PC-3 (cell line): ENCODE measurements at places on chromosomes 6 and 20.

DNA sequence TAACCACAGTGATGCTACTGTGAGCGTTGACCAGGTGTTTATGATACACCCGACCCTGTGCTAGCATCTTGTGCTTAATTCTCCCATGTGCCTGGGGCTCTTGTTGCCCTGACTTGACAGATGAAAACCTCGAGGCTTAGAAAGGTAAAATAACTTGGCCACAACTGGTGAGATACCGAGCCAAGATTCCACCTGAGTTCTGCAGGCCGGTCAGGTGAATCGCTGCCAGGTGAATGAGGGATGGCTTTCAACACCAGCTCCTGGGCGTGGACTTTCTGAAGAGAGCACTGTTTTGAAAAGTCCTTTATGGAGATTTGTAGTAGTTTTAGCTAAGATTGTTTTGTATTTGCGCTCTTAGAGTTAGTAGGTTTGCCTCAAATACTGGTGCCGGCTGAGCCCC lies 12.2 kb upstream of the ZNF831 start:
- no peak for DNase-seq

DNA sequence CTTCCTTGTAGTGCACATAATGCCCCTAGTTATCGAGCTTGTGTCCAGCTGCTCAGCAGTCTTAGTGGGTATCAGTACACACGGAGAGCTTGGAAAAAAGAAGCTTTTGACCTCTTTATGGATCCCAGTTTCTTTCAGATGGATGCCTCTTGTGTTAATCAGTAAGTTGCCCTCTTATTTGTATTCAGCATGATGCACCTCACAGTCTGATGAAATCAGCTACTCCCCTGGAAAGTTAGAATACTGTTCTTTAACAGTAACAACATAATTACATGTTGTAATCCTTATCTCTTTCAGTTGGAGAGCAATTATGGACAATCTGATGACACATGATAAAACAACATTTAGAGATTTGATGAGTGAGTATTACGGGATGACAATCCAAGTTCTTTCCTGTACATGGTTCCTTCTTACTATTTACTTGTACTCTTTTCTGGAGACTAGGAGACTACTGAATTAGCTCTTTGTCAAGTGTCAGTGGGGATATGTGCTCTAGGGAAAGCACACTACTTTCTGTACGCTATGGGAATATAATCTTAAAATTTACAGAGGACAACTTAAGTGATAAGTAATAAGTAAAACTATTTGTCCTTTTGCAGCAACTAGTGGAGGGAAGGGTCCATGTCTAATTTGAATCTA lies 39.1 kb downstream of the PGM3 start:
- no peak for DNase-seq

- peak; percentile 54 for DNase-seq
Observed at GRCh38 chr6:143727035-143727434, 49.3 kb downstream of the PHACTR2 start.

DNA sequence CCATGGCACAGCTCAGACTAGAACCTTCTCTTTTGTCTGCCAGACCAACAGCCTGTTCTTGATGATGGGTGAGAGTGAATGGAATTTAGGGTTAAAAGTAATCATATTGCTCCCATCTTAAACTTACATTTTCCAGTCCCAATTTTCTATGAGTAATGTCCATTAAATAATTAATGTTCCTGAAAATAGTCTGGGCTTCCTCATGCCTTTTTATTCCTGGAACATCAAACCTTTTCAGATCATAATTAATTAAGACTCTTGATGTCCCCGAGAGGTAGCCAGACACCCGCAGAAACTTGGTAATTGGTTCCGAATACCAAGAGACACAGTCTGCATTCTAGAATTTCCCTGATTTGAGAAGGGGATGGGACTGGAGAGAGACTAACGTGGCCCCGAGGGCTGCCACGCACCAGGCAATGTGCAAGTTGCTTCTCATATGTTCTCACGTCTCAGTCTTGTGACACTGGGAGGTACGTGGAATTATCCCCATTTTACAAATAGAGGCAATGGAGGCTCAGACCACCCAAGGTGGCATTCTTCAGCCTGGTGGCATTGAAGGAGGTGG lies 78.6 kb upstream of the TOX2 start:
- no peak for DNase-seq

DNA sequence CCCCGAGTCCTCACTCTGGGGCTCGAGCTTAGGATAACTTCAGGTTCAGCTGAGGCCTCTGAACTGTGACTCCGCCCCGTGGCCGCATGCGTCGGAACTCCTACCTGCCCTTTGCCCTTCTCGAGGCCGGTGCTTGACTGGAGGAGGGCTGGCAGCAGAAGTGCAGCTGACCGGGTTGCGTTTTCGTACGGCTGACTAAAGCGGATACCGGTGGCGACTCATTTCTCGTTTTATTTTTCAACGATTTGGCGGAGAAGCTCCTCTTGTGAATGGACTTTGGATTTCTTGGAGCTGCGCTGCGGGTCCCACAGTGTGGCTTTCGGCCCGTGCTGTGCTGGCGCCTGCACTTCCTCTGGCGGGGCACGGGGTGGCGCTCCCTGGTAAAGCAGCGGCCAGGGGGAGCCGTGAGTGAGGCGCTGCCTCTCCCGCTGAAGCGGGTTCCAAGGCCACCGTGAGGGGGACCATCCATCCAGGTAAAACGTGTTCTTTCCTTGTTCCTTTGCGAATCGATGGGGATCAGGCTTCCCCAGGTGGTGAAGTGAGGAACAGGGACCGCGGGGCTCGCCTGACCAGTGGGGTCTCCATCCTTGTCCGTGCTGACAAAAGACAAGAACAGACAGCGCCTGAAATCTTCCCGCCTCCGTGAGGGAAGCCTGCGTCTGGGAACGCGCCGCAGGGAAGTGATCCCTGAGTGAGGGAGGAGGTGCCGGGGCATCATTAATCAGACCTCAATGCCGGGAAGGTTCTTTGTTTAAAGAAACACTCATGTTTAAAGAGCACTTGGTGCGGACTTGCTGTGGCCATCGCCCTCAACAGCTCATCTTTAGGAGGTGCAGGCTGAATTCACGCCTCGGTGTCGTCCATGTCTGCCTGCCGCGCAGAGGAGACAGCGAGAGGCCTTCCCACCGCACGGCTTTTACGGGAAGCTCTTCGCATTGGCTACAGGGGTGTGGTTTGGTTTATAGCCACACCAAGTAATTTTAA lies 38.8 kb downstream of the ERMARD start:
- DNase-seq: peak; percentile 65

GRCh38 chr20:51767867-51768758 lies at the start of gene ATP9A:
ATP9A (minus strand) TSS chr20:51768390; CDS start chr20:51768369, 21 bp downstream.
- peak; percentile 49 for DNase-seq

GRCh38 chr20:35306931-35307517 lies 14.8 kb upstream of the FAM83C start:
- DNase-seq: peak; percentile 68

DNA sequence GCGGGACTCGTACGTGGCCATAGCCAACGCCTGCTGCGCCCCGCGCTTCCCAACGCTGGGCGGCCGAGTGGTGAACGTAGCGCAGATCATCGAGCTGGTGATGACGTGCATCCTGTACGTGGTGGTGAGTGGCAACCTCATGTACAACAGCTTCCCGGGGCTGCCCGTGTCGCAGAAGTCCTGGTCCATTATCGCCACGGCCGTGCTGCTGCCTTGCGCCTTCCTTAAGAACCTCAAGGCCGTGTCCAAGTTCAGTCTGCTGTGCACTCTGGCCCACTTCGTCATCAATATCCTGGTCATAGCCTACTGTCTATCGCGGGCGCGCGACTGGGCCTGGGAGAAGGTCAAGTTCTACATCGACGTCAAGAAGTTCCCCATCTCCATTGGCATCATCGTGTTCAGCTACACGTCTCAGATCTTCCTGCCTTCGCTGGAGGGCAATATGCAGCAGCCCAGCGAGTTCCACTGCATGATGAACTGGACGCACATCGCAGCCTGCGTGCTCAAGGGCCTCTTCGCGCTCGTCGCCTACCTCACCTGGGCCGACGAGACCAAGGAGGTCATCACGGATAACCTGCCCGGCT lies 3.4 kb downstream of the SLC32A1 start:
- no peak for DNase-seq

GRCh38 chr6:5164092-5164491 lies 79.0 kb downstream of the PPP1R3G start:
- no peak for DNase-seq

GRCh38 chr20:36202891-36203338 lies 33.4 kb upstream of the AAR2 start:
- DNase-seq: peak; percentile 67

GRCh38 chr20:38523697-38524096 lies 51.1 kb downstream of the RALGAPB start:
- peak; percentile 69 for DNase-seq

DNA sequence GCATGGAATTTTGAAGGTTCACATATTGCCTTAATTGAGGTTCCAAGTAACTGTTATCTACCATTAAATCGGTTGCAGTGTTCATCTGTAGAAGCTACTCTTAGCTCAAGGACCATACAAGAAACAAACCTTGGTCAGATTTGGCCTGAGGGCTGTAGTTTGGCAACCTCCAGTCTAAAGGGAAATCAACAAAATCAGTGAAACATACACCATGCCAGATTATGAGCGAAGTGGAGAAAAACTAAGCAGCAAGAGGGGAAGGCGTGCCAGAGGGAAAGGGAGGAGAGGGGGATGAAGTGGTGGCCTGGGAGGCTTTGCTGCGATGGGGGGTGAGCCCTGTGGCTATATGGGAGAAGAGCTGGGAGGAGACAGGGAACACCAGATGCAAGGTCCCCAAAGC lies 8.8 kb upstream of the SNAI1 start:
- DNase-seq: no peak

DNA sequence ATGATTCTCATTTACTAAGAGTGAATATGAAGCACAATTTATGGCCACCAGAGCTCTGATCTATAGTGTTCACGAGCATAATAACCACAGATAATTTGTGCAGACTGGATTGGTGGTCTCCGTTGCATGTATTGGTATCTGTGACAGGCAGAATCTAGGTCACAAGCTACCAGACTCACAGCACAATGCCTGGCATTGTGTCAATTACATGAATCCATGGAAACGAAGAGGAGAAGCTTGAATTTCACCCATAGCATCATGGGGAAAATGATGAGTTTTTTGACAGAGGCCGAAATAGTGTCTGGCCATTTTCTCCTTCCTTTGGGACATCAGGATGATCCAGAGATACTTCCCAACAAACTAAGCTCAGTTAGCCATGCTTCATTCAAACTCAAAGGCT lies 52.3 kb upstream of the TMEM170B start:
- DNase-seq: no peak

DNA sequence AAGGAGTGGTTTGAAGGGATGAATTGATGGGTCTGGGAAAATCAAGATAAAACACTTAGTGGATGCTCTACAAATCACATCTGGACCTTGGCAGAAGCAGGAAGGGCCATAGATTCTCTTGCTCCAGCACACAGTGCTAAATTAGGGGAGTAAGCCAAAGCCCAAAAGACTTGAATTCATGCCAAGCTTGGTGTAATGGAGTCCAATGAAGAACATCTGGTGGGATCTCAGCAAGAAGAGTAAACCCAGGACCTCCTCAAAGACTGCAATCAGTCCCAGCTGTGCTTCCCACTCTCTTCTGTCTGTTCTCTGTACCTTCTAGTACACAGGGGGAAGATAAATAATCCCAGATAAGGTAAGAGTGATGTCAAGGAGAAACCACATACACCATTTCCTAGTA lies 683.4 kb downstream of the RNF144B start:
- DNase-seq: no peak

- no peak for DNase-seq
Observed at GRCh38 chr20:17723301-17723691, 23.5 kb downstream of the BANF2 start.

DNA sequence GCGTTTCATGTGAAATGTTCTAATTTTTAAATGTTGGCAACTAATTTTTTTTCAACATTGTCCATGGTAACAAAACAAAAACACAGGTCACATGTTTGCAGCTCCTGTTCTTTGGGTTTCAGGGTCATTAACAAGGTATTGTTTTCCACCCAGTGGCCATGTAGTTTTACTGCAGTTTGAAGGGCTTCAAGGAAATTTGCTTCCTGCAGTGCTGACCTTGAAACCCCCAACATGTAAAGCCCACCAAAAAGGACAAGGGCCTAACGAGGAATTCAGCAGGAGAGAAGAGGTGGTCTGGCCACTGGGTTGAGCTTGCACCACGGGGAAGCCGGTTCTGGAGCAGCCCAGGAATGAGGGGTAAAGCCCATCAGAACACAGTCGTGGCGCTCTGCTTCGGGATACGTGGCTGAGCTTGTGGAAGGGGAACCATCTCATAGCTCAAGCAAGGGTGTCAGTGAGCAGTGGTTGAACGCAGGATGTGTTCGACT lies 13.9 kb upstream of the KLHL31 start:
- peak; percentile 59 for DNase-seq

- no peak for DNase-seq
Observed at GRCh38 chr6:90216072-90216977, 80.3 kb downstream of the BACH2 start.

- DNase-seq: peak; percentile 28
Observed at GRCh38 chr6:97293198-97293696, 10.2 kb upstream of the MMS22L start.

- DNase-seq: no peak
Observed at GRCh38 chr6:31927242-31927862, at the start of gene C2. C2 (plus strand) TSS chr6:31927717; CDS start chr6:31927753, 36 bp downstream.

GRCh38 chr6:49782293-49782692 lies 4.8 kb downstream of the PGK2 start:
- no peak for DNase-seq

GRCh38 chr6:134343066-134343465 lies 25.2 kb upstream of the SGK1 start:
- no peak for DNase-seq

DNA sequence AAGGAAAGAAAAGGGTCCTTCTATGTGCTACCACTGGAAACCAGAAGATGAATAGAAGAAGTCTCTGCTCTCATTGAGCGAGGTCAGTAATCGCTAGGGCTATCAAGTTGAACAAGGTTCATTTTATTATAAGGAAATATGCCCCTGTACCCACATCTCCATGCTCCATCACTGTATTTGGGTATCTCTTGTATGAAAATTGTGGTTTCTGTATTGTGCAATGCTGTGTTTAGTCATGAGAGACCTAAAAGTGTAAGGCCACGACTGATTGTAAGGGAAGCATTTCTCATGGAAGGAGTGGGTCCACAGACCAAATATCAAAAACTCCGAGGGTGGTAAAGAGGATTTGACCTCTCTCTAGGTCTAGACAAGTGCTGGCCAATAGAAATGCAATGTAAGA lies 3.6 kb upstream of the HS3ST5 start:
- peak; percentile 48 for DNase-seq
